ENCODE measurements at places on chromosomes 2 and 18.

DNA sequence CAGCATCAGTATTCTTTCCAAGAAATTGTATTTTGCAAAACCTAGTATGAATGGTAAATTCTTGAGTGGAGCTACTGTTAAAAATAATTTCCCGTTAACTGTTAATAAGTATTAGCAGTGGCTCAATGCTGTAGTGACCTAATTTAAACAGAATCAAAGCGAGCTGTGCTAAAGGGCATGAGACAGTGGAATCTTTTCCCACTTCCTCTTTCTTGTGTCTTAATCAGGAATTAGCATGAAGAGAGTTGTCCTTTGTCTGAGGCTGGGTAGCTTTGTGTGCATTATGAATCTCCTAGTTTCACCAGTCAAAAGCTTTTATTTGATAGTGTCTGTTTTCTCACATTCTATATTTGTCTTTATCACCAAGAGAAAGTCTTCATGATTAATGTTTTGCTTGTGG lies 298.8 kb upstream of the GCFC2 start:
- peak; percentile 81 for DNase-seq

- DNase-seq, result no peak
Measured at GRCh38 chr2:242075696-242076095, 206.2 kb downstream of the RTP5 start.

DNA sequence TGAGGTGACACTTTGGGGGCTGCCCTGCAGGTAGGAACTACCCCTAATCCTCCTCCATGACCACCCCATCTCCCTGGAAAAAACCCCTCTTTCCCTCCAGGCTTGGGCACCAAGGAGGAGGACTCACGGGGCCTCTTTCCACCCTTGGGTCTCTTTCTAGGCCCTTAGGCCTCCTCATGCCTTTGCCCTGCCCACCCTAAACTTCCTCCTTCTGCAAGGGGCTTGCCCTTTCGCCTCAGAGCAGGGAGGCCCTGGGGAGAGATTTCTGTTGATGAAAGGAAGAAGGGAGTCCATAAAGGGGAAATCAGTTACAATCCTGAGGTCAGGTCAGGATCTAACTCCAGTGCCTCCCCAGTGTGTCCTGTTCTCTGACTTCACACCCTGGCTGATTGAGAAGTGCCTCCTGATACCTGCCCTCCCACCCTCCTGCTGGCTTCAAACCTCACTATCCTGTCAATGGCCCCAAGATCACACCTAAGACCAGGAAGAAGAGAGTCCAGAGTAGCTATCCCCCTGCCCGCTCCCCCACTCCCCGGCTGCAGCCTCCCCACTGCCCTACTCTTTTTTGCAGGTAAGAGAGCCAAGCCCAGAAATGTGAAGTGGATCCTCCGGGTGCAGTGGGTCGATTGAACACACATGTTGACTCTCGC lies 16.7 kb upstream of the TNS1 start:
- DNase-seq, result no peak

DNA sequence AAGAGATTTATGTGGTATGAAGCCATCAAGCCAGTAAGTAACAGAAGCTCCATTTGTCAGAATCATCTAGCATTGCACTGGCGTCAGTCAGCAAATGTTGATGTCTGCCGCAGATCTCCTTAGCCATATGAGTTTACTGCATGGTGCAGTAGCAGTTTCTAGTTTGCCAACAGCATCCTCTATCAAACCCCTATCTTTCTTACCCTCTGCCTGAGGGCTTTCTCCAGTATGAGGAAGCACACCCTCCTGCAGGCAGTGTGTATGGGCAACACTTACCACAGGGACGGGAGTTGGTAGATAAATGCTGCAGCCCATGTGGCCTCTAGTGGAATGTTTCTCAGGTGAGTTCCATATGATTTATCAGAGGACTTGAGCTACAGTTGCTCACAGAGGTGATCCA lies 63.7 kb downstream of the EFEMP1 start:
- no peak for DNase-seq

GRCh38 chr2:202545523-202545922 lies 89.2 kb upstream of the FAM117B start:
- DNase-seq, result no peak

- no peak for DNase-seq
Measured at GRCh38 chr18:44180683-44181082, 500.0 kb upstream of the SETBP1 start.

- no peak for DNase-seq
Measured at GRCh38 chr2:28463893-28464292, 32.0 kb upstream of the PLB1 start.

GRCh38 chr2:241035818-241036396 lies 37.5 kb downstream of the SNED1 start:
- no peak for DNase-seq

DNA sequence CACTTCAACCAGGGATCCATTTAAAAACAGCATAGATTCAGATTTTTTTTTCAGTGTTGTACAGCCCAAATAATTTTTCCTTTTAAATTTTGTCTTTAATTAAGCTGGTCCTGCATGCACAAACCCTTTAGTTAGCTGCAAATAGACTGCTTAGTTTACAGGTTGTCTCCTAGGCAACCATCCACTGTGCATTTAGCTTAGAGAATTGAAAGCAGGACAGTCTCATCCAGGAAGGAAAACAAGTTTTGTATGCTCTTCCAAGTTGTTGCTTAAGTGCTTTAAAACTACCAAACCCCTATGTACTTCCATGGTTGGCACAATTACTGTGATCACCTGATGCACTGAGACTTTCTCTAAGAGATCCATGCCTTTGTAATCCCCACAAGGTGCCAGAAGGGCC lies at the start of gene MAP3K19:
Gene MAP3K19, minus strand, starts transcription at position 148 of the 400 bp plus-strand sequence. CDS start 22,800 bp downstream, outside the sequence.
- no peak for DNase-seq

GRCh38 chr2:159617646-159618045 lies 1.3 kb upstream of the BAZ2B start:
- no peak for DNase-seq

GRCh38 chr18:47594621-47595086 lies 335.8 kb downstream of the SMAD2 start:
- DNase-seq, result peak; percentile 4

DNA sequence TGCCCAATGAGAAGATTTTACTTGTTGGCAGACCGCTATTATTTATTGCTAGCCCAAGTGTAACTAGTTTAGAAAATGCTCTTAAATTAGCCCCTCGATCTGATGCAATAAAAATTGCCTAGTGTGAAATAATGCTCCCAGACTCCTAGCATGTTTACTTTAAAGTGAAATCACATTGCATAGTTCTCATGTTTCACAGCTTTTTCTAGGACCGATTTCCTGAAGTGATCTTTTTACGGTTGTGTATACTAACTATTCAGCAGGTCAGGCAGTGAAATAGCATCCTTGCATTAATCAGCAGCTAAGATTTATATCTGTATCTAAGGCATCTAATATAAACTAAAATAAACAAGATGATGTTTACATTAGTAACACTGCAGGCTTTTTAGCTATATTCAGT lies 52.4 kb downstream of the PMS1 start:
- DNase-seq, result no peak

- no peak for DNase-seq
Measured at GRCh38 chr2:156394033-156394741, 42.0 kb upstream of the GPD2 start.

DNA sequence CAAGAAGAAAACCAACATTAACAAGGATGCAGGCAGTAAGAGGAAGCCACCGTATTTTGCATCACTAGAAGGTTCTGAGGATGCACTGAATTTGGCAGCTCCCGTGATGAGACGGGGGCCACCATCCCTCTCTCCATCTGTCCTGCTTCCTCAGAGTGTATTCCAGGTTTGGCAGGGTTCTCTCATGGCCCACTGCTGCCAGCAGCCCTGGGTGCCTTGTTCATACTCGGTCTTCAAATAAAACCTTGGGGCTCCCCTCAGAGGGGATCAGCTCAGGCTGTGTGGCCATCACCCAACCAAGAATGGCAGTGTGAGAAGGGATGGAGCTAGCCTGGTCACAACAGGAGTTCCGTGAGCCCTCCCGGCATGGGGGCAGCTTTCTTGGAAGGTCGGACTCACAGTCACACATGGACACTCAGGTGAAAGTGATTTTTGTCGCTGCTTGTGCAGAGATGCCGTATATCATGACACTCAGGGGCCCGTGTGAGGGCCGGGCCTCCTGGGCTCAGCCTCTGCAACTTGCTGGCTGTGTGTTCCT lies 12.8 kb upstream of the MBP start:
- DNase-seq, result no peak

- no peak for DNase-seq
Measured at GRCh38 chr18:8526332-8526731, 82.9 kb upstream of the RAB12 start.

- DNase-seq, result no peak
Measured at GRCh38 chr2:118686346-118686745, 161.1 kb downstream of the EN1 start.

- no peak for DNase-seq
Measured at GRCh38 chr2:20348542-20348941, 2.1 kb downstream of the PUM2 start.

DNA sequence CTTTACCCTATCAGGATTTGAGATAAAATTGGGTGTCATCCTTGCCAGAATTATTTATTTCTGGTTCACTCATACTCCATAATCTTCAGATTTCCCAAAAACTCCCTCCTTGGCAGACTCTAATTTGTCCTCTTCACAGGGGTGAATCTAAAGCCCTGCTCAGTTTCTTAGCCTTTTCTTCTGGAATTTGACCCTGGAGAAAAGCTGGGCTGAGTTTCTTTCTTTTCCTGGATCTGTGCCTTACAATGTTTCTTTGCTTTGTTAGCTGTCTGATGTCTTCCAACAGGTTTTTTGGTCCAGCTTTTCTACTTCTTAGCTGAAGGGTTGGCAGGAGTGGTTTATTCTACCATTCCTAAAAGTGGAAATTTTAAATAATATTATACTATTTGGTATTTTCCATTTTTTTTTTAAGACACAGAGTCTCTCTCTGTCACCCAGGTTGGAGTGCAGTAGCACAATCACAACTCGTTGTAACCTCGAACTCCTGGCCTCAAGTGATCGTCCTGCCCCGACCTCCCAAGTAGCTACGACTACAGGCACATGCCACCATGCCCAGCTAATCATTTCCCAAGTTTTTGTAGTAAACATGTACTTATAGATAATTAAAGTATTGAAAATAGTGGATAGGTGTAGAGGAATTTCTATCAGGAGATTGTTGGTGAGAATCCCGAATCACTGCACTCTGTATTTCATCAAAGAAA lies 138.4 kb upstream of the TWIST2 start:
- no peak for DNase-seq

GRCh38 chr2:151782378-151783132 lies 45.7 kb downstream of the ARL5A start:
- DNase-seq, result no peak

GRCh38 chr18:77022556-77022955 lies 110.0 kb downstream of the MBP start:
- DNase-seq, result no peak

GRCh38 chr2:162749994-162750393 lies 88.6 kb downstream of the KCNH7 start:
- DNase-seq, result no peak

- no peak for DNase-seq
Measured at GRCh38 chr2:68813596-68813995, 57.6 kb downstream of the BMP10 start.

DNA sequence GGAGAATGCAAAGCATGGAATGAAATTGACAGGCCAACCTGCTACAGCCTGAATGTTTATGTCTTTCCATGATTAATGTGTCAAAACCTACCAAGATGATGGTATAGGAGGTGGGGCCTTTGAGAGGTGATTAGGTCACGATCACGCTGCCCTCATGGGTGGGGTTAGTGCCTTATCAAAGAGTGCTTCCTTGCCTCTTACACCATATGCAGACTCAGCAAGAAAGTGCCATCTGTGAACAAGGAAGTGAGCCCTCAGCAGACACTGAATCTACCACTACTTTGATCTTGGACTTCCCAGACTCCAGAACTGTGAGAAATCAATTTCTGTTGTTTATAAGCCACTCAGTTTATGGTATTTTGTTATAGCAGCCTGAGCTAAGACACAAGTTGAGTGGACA lies 147.5 kb upstream of the BCL2L11 start:
- DNase-seq, result no peak

DNA sequence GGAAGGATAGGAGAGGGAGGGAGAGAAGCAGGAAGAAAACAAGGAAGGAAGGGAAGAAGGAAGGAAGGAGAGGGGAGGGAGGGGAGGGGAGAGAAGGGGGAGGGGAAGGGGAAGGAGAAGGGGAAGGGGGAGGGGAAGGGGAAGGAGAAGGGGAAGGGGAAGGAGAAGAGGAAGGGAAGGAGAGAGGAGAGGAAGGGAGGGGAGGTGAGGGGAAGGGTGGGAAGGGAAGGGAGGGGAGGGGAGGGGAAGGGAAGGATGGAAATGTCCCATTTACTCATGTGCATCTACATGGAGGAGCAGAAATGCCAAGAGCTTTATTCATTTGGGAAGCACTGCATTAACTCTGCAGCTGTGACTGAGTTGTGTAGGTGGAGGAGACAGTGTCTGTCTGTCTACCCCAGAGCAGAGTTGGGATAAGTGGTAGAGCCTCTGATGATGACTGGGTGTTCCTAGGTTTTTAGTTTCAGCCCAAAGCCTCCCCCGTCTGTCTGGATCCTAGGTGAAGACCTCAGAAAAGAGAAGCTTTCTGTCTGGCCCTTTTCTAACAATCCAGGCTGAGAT lies 131.3 kb downstream of the COL6A3 start:
- DNase-seq, result no peak

DNA sequence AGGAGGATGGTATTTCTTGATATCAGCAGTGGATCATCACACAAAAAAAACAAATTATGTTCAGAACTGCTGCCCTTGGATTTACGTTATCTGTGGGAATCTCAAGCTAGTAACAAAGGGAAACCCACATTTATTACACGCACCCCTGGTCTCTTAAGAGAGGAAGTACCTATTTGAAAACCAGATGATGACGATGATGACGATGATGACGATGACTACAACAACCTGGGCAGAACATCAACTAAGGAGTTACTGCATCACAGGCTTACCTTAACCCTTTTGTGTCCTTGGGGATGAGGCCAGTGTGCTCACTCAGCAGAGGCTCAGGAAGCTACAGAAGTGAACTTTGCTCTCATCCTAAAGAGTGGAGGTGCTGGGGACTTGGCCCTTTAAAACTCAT lies 169.4 kb downstream of the FSHR start:
- DNase-seq, result no peak

- no peak for DNase-seq
Measured at GRCh38 chr2:152097290-152097800, 1.5 kb downstream of the CACNB4 start.

GRCh38 chr2:97760480-97761049 lies 47.2 kb downstream of the ZAP70 start:
- DNase-seq, result no peak

- DNase-seq, result no peak
Measured at GRCh38 chr2:234701421-234701820, 204.5 kb upstream of the ARL4C start.

DNA sequence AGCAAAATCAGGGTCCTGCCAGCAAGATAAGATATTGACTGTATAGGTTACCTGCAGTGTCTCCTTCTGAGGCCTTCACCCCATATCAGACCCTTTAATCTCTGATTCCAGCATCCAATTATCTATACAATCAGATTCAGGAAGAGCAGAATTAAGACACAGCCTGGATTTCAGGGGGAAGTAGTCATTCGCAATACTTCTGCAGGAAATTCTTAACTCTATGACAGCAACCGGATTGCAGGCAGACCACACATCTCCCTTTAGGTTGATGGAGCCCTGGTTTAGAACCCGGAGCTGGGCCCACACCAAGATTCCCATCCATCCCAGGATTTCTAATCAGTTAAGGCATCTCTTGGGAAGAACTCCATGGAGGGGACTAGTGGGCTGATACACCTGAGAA lies 9.5 kb downstream of the ARL4C start:
- no peak for DNase-seq
